ENCODE measurements at places on chromosomes 4 and X.

DNA sequence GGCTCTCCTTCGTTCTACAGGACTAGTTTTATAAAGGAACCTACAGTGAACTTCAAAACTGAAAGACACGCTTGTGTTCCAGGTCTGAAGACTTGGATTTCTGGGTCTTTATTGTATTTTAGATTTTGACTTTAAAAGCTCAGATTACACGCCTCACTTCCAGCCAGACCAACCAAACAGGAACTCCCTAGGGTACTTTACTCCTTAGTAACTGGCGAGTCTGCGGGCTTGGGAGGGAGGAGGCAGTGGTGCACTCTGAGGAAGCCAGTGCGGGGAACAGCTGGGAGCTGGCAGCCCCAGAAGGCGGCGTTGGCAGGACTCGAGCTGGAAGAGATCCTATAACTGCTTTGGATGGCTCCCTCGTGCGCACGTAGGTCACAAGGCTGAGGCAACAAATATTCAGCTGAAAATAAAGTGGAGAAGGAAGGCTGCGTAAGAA is 391 bp upstream of the PHKA1 start:
- peak; percentile 20 for DNase-seq
- peak overlapping the region; percentile 65 for H3K4me3 ChIP-seq
- peaks cover 3% of the 10 kb centered on the region for H3K27me3 ChIP-seq
- H3K27ac ChIP-seq: no peak overlapping the region
- H3K36me3 ChIP-seq: no peaks in the 10 kb centered on the region

- no peaks in the 10 kb centered on the region for H3K27me3 ChIP-seq
- no peak overlapping the region for H3K27ac ChIP-seq
- no peaks in the 10 kb centered on the region for H3K4me1 ChIP-seq
These were observed 45.9 kb downstream of the TSC22D3 start for GRCh38 chrX:107729558-107730297.

GRCh38 chr4:8585721-8586212 is 5.6 kb downstream of the GPR78 start:
- no peaks in the 10 kb centered on the region for H3K27me3 ChIP-seq
- no peak overlapping the region for H3K4me3 ChIP-seq

- no peak overlapping the region for H3K4me3 ChIP-seq
- DNase-seq: no peak
- peaks cover 25% of the 10 kb centered on the region for H3K4me1 ChIP-seq
- no peaks in the 10 kb centered on the region for H3K36me3 ChIP-seq
- no peak overlapping the region for H3K27ac ChIP-seq
These were observed 2.1 kb downstream of the SHISA3 start for GRCh38 chr4:42399393-42399792.

DNA sequence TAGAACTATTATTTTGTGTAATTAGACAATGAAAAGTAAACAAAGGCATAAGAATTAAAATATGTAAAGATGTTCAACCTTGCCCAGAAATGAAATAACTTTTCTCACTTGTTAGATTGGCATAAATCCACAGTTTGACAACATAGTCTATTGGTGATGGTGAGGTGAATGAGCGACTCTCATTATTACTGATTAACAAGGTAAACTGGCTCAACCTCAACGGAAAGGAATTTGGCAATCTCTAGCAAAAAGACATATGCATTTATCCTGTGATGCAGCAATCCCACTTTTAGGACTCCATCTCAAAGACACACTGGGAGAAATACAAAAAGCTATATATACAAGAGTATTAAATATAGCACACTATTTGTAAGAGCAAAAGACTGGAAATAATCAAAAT is 22.3 kb downstream of the UBA6 start:
- H3K36me3 ChIP-seq: peaks cover 68% of the 10 kb centered on the region
- peaks cover 17% of the 10 kb centered on the region for H3K4me1 ChIP-seq
- H3K27me3 ChIP-seq: no peaks in the 10 kb centered on the region
- H3K4me3 ChIP-seq: no peak overlapping the region
- no peak overlapping the region for H3K27ac ChIP-seq

GRCh38 chrX:151745651-151746050 is 11.1 kb downstream of the CNGA2 start:
- H3K4me1 ChIP-seq: no peaks in the 10 kb centered on the region
- no peak overlapping the region for H3K27ac ChIP-seq
- no peak overlapping the region for H3K4me3 ChIP-seq
- no peak for DNase-seq
- H3K36me3 ChIP-seq: no peaks in the 10 kb centered on the region

GRCh38 chr4:91233164-91233563 is 1070.6 kb upstream of the GRID2 start:
- no peaks in the 10 kb centered on the region for H3K27me3 ChIP-seq
- no peak overlapping the region for H3K27ac ChIP-seq
- H3K4me1 ChIP-seq: no peaks in the 10 kb centered on the region
- no peak overlapping the region for H3K4me3 ChIP-seq

DNA sequence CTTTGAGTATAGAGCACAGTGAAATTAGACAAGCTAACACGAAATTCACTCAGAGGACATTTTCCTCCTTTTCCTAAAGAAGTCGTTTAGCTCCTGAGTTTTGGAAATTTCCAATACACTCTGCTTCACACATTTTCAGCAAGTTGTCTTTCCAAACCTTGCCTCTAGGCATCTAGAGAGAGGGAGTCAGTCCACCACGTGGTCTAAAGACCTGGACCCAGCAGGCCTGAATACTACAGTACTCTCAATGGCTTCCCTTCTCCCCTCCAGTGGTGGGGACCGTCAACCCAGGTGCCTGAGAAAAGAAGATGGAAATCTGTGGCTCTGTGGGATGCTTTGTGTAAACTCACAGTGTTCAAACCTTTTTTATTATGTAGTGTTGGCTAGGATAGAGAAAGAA is 13.9 kb upstream of the SCML2 start:
- H3K4me3 ChIP-seq: no peak overlapping the region
- H3K27me3 ChIP-seq: peaks cover 3% of the 10 kb centered on the region
- H3K27ac ChIP-seq: no peak overlapping the region
- DNase-seq: no peak

DNA sequence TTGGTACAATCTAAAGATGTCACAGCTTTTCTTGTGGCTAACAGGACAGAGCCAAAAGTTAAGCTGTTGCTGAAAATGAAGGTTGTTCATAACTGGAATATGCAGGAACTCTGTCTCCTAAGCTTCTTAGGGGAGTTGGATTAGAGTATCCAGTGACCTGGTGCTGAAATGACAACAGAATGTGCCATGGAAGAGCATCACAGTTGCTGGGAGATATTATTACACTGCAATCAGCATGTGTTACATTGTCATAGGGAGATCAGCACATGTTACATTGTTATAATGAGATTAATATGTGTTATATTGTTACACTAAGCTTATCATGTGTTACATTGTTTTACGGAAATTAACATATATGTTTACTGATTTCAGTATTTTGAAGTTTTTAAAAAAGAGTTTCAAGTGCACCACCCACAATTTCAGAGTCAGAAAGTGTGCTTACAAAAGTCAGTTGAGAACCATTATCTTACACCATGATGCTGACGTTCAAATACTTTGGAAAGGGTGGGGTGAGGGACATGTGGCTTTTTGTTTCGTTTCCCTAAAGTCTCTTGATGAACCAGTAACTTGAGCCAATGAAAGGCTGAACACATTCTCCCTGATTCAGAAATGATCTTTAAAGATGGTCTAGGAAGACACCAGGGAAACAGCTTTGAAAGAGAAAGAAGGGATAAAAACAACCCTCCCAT is 113.4 kb downstream of the DRD5 start:
- H3K36me3 ChIP-seq: no peaks in the 10 kb centered on the region
- no peaks in the 10 kb centered on the region for H3K4me1 ChIP-seq
- no peak for DNase-seq
- H3K4me3 ChIP-seq: no peak overlapping the region
- H3K27ac ChIP-seq: no peak overlapping the region

DNA sequence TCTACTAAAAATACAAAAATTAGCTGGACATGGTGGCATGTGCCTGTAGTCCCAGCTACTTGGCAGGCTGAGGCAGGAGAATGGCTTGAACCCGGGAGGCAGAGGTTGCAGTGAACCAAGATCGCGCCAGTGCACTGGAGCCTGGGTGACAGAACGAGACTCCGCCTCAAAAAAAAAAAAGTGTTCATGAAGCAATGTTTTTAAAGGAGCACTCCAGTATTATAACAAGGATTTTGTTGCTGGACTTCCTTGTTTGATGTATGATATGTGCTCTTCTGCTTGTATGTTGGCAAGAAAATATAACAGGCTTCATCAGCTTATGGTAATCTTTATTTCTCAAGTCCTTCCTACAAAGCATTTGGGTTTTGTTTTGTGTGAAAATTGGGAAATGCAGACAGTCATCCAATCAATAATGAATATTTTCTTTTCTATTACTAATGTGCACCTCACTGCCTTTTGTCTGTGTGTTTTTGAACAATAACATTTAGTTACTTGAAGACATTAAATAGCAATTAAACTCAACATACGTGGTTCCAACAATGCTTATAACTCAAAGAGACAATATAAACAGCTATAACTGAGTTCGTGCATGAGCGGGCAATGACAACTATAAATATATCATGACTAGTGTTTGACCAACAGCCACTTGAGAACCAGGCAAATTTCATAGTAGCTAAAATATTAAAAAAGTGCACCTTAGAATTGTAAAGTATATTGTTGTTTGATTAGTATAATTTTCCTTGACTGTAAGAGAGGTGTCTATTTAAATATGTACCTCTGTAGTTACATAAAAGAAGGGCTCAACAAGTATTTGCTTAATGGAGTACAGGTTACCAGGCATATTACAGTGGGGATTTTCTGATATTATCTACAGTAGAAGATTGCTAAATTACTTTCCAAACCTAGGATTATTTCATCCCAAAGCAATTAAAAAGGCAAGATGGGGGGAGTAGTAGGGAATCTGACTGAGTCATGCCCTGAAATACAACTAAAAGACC is 210.7 kb downstream of the PPP3CA start:
- peaks cover 9% of the 10 kb centered on the region for H3K36me3 ChIP-seq
- H3K4me3 ChIP-seq: no peak overlapping the region
- no peak overlapping the region for H3K27ac ChIP-seq
- DNase-seq: no peak
- H3K4me1 ChIP-seq: peaks cover 12% of the 10 kb centered on the region

GRCh38 chr4:176499518-176499917 is 179.8 kb downstream of the SPCS3 start:
- H3K4me1 ChIP-seq: no peaks in the 10 kb centered on the region
- H3K36me3 ChIP-seq: no peaks in the 10 kb centered on the region
- no peak for DNase-seq
- no peak overlapping the region for H3K27ac ChIP-seq
- H3K4me3 ChIP-seq: no peak overlapping the region

- no peaks in the 10 kb centered on the region for H3K36me3 ChIP-seq
- peak; percentile 58 for DNase-seq
- H3K4me3 ChIP-seq: no peak overlapping the region
- no peaks in the 10 kb centered on the region for H3K27me3 ChIP-seq
- H3K27ac ChIP-seq: no peak overlapping the region
These were observed 231.9 kb upstream of the INTU start for GRCh38 chr4:127400731-127401346.

- peaks cover 14% of the 10 kb centered on the region for H3K36me3 ChIP-seq
- H3K4me3 ChIP-seq: peak overlapping the region; percentile 29
- peak; percentile 78 for DNase-seq
- peaks cover 48% of the 10 kb centered on the region for H3K4me1 ChIP-seq
- H3K27ac ChIP-seq: peak overlapping the region; percentile 85
- H3K27me3 ChIP-seq: no peaks in the 10 kb centered on the region
These were observed 203.4 kb downstream of the MAML3 start for GRCh38 chr4:139950568-139950967.

DNA sequence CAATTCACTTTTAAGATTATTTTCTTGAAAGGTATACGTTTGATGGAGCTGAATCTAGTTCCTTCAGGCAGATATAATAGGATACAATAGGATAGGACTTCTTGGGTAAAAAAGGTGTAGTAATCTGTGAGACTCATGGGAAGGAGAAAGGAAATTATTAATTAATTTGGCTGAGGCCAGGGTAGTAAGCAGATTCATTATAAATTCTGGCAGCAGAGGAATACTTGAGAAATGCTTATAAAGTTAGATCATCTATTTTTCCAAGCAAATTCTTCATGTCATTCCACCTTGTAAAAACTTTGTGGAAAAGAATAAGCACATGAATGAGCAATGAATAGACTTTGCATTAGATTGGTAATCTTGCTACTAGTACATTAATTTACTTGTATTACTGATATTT is 46.9 kb downstream of the GYPE start:
- H3K36me3 ChIP-seq: no peaks in the 10 kb centered on the region
- H3K4me1 ChIP-seq: peaks cover 7% of the 10 kb centered on the region
- H3K27ac ChIP-seq: no peak overlapping the region
- no peak for DNase-seq
- no peak overlapping the region for H3K4me3 ChIP-seq

DNA sequence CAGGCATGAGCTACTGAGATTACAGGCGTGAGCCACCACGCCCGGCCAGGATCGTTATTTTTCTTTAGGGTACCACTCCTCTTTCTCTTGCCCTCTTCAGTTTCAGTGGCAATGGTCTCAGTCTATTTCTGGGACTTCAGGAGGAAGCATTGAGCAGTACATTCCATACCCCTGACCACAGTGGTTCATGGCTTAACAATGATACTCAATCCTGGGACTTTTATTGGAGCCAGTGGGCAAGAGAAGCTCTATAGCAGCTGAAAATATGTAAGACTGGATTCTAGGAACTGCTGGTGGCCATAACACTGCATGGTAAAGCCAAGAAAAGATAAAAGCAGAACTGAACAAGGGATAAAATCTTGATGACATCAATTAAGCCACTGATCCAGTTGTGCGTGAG is 5.8 kb upstream of the CCNA2 start:
- H3K4me3 ChIP-seq: no peak overlapping the region
- H3K36me3 ChIP-seq: peaks cover 12% of the 10 kb centered on the region
- H3K4me1 ChIP-seq: peaks cover 2% of the 10 kb centered on the region
- no peak overlapping the region for H3K27ac ChIP-seq
- DNase-seq: no peak
- no peaks in the 10 kb centered on the region for H3K27me3 ChIP-seq

DNA sequence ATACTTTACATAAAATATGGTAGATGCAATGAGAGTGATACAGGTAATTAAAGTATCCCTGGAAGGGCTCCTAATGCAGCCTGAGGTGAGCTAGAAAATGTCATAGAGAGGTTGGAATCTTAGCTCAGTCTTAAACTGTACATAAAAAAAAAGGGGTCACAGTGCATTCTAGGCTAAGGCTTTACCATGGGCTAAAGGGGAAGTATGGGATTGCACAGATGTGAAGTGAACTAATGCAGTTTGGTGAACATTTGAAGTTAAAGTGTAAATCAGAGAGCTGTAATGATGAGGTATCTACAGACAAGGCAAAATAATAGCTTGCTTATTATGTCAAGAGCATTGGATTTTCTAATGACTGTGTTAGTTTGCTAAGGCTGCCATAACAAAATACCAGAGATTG is 405.9 kb downstream of the ADGRL3 start:
- no peak for DNase-seq
- H3K27ac ChIP-seq: no peak overlapping the region
- no peaks in the 10 kb centered on the region for H3K27me3 ChIP-seq
- H3K36me3 ChIP-seq: no peaks in the 10 kb centered on the region
- no peak overlapping the region for H3K4me3 ChIP-seq

- H3K27me3 ChIP-seq: no peaks in the 10 kb centered on the region
- H3K27ac ChIP-seq: no peak overlapping the region
- no peaks in the 10 kb centered on the region for H3K36me3 ChIP-seq
These were observed 54.6 kb upstream of the HHIP start for GRCh38 chr4:144591401-144591800.
